NCI-H526 treated with DMSO at 0.1 percent for 48 hours (cell line): ENCODE measurements at places on chromosomes 1 and 21.
A peak's percentile ranks its signal among the peaks of the same experiment; 100 is the strongest.

- DNase-seq, result no peak
These were observed 31.6 kb upstream of the ARHGEF10L start for GRCh38 chr1:17507915-17508314.

DNA sequence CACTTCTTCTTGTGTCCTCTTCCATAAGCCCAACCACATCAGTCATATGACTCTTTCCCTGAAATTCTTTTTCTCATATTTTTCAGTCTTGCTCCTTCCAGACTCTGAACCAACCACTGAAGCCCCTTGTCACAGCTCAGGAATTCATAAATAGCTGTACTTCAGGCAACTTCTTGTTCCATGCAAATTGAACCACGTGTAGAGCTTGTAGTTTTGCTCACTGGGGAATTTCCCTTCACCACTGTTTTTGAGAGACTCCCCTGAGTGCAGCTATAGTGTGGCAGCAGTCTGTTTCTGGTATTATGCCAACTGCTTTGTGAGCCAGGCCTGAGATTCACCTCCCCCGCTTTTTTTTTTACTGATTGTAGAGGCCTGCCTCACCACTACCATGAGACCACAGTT is 150.3 kb upstream of the SPAG17 start:
- no peak for DNase-seq

- no peak for DNase-seq
These were observed 5.2 kb upstream of the HPCAL4 start for GRCh38 chr1:39696448-39696847.

- DNase-seq, result no peak
These were observed 22.6 kb upstream of the TRABD2B start for GRCh38 chr1:48019714-48020315.

- peak; percentile 59 for DNase-seq
These were observed 488.0 kb upstream of the PLXNA2 start for GRCh38 chr1:208731981-208732821.

DNA sequence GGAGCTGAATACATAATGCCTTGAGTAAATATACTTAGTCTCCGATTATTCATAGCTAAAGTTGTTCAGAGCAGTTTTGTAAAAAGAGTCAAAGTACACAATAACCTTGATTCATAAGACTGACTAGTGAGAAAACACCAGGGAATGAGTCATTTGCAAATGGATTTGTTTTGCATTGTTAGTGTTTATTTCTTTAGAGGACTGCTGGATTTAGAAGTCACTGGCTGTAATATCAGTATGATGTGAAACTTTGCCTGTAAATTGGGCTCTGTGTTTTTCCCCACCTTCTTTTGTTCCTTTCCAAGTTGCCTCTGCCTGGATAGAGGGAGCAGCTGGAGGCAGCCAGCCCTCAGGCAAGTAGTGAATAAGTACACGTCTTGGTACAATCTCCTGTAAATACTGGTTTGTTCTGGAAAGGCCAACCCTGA is 474.7 kb downstream of the NUF2 start:
- DNase-seq, result peak; percentile 78

DNA sequence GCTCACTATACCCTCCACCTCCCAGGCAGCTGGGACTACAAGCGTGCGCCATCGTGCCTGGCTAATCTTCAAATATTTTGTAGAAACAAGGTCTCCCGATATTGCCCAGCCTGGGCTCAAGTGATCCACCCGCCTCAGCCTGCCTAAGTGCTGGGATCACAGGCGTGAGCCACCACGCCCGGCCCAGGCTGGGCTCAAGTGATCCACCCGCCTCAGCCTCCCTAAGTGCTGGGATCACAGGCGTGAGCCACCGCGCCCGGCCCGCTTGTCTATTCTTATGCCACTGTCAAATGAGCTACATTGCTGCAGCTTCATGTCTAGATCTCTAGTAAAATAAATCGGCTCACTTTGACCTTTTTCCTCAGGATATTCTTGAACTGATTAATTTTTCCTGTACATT is 107.7 kb upstream of the COL6A1 start:
- no peak for DNase-seq

DNA sequence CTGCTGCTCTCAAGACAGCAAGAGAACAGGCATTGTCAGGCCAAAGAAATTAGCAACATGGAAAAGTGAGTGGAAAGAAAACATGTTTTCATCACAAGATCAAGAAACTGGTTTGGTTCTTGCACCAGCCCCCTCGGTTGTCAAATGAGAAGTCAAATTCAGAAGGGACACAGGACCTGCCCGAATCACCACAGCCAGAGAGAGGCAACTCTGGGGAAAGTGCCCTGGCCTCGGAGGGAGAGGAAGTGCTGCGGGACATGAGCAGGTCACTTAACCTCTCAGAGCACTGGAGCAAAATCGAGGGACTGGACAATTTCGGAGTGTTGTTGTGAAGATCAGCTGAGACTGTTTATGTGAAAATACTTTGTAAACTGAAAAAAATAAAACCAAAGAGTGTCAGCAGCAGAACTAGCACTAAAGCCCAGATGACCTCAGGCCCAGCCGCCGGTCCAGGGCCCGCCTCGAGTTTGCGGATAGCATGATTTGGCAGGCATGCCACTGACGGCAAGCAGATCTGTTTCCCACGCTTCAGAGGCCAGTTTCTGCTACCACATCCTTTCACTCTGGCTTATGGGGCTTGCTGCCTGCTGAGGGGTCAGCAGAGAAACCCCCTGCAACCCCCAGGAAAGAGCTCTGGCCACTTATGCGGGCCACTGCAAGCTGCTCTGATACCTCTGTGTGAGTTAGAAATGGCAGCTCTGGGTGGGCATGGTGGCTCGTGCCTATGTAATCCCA is 32.1 kb downstream of the CD247 start:
- DNase-seq, result no peak

GRCh38 chr1:4214826-4215225 is 314.8 kb upstream of the C1orf174 start:
- DNase-seq, result no peak

- no peak for DNase-seq
These were observed 559.8 kb downstream of the LMO4 start for GRCh38 chr1:87888446-87888845.

GRCh38 chr1:171248841-171249240 is 547 bp downstream of the FMO1 start:
- DNase-seq, result no peak

- no peak for DNase-seq
These were observed 1.7 kb downstream of the COL8A2 start for GRCh38 chr1:36123356-36123755.
